ENCODE measurements at places on chromosomes 3 and 15.

GRCh38 chr3:61956236-61956635 is 394.9 kb downstream of the PTPRG start:
- no peak for DNase-seq

GRCh38 chr3:194993896-194994295 is 277.1 kb downstream of the XXYLT1 start:
- DNase-seq = no peak

GRCh38 chr3:184635774-184636173 is 74.2 kb downstream of the EPHB3 start:
- DNase-seq = no peak

DNA sequence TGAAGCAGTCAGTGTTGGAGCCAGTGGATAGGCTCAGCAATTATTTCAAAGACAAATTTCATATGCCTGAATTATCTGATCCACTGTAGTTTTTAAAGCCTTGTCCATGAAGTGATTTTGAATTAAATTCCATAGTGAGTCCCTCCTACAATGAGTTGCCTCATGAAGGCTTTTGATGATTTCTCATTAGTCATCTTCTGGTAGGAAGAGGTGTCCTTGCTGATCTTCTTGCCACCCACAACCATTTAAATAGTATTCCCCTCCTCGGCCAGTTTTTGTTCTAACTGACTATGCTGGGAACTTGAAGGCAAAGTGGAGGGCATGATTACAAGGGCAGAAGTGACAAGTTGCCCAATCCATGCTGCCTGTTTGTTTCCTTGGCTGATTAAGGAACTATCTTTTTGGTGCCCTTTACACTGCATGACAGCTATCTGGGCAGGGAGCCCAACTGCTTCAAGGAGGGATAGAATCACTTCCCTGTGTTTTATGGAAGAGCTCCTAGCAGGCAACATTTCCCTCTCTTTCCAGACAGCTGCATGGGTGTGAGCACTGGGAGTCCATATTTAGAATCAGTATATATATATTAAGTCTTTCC is 617.5 kb downstream of the ZPLD1 start:
- DNase-seq = no peak

DNA sequence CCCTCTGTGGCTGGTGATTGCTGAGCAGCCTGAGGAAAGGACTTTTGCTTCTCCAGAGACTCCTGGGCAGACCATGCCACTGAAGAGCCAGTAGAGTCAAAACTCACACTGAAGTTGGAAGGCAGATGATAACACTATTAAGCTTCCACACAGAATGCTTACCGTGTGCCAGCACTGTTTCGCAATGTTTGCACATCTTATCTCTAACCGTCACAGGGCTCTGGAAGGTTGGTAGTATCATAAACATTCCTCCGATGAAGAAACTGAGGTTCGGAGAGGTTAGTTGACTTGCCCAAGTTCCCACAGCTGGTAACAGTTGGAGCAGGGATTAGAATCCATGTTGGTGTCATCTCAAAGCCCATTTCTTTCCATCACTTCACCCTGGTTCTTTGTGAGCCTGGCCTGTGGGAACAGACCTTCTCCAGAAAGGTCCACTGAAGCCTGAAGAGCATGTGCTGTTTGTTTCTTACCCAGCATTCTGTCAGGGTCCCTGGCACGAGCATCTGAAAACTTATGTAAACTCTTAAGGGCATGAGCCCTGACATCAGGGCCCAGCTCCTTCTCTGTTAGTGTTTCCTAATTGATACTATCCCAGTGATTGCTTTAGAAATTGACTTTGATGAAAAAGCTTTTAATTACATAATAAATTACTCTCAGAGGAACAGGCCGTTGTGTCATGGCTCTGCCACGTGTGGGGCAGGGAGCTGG is 77.0 kb upstream of the PRR23C start:
- no peak for DNase-seq

DNA sequence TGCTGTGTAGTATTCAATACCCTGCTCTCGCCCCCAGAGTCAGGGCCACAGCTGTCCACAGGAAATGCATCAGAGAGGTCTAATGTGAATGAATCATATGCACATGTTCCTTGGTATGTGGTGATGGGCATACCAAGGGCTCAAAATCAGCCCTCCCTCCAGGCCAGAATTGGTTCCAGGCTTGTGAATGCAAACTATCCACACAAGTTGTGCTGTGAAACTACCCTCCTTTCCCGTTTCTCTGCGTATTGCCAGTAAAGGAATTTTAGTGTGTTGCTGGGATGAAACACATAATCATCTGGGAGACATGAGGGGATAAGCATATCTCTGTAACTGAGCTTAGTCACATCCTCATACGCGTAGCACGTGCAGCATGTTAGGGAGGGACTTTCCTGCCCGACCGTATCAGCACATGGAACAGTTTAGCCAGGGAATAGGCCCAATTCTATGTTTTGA is 9.2 kb upstream of the MME start:
- DNase-seq = no peak

DNA sequence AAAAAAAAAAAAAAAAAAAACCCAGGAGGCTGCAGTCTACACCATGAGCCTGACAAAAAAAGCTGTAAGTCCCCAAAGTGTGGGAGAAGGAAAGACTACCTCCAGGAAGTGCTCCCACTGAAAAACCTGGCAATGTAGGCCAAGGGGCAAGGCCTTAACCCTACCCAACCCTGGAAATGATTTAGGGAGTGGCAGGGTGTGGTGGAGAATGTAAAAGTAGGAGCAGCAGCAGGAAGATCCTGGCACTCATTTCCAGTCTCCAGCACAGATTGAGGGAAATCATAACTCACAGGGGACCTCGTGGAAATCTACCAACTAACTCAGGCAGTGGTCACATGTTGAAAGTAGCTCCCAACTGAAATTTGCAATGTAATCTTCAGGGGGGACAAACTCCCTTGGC is 839.5 kb downstream of the EPHA3 start:
- no peak for DNase-seq

GRCh38 chr3:44136421-44136820 is 105.3 kb upstream of the TOPAZ1 start:
- DNase-seq = no peak

DNA sequence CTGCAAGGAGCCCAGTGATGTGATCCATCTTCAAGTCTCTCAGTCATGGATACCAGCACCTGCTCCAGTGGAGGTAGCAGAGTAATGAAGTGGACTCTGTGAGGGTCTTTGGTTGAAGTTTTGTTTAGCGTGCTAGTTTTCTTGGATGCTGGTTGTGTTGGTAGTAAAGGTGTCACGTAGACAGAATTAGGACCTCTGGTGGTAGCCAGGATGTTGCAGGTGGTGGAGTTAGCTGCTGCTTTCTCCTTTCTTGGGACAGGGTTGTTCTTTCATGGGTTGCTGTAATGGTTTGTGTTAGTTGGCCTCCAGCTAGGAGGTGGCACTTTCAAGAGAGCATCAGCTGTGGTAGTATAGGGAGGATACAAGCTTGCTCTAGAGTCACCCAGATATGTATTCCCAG is 125.2 kb downstream of the ANXA2 start:
- no peak for DNase-seq

DNA sequence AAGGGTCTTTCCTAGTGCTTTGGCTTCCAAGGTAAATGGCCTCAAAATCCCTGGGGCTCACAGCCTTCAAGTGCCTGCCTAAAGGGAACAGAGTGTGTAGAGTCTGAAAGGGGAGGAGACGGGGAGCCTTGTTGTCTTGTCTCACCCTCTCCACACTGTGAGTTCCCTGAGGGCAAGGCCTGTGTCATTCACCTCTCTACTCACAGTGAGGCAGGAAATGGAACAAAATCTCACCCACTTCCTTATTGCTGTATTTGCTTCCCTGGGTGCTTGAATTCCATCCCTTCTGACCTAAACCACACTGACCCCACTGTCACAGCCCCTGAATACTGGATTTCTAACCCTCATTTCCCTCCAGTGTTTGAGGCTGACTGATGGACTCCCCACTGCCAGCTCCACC is 197.5 kb downstream of the EPHB1 start:
- no peak for DNase-seq

- no peak for DNase-seq
Observed at GRCh38 chr3:53269888-53270880, 14.4 kb upstream of the TKT start.

DNA sequence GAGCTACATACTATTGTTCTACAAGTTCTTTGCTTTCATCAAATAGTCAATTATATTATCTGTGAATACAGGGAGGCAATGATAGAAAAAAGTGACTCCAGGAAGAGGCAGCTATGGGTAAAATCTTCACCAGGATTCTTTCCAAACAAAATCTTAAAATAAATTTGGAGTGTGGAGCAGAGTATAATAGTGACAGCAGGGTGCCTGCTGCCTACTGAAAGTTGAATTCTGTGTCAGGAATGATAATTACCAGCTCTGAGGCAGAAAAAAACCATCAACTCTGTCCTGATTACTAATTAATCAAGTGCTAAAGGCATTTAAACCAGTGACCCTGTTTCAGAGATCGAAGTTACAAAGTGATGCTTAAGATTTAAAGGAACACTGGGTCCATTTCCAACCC is 148.0 kb downstream of the DIPK2A start:
- DNase-seq = no peak

DNA sequence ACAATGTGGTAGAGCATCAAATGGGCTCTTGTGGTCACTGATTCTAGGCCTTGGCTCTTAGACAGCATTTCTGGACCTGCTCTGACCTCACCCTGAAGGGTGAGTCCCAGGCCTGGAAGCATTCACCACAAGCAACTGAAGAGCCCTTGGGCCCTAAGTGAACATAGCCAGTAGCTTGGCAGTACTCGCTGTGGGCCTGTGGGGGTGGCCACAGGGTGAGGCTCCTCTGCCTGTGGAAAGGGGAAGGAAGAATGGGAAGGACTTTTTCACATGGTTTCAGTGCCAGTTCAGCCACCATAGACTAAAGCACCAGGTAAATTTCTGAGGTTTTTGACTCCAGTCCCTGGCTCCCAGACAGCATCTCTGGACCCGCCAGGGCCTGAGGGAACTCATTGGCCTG is 5.1 kb upstream of the ZSCAN2 start:
- DNase-seq = no peak

GRCh38 chr3:76561494-76562236 is 478.2 kb upstream of the ROBO2 start:
- DNase-seq = no peak

- no peak for DNase-seq
Observed at GRCh38 chr3:114706591-114707232, 412.9 kb downstream of the TIGIT start.

DNA sequence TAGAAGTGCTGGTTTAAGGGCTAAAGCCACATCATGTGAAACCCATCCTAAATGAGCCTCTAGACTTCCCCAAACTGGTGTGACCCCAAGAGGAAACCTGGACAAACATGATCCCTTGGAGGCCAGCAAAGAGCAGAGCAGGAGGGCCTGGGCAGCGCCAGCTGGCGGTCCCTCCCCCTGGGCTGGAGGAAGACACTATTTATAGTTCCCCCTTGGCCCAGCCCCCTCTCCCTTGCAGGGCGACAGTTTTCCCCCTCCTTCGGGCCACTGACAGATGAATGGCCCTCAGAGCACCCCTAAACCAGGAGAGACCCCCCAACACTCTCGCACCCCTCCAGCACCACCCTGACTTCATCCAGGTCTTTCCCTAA is 2.9 kb downstream of the UCN2 start:
- DNase-seq = no peak

GRCh38 chr15:29680465-29681165 is 141.7 kb downstream of the TJP1 start:
- no peak for DNase-seq

DNA sequence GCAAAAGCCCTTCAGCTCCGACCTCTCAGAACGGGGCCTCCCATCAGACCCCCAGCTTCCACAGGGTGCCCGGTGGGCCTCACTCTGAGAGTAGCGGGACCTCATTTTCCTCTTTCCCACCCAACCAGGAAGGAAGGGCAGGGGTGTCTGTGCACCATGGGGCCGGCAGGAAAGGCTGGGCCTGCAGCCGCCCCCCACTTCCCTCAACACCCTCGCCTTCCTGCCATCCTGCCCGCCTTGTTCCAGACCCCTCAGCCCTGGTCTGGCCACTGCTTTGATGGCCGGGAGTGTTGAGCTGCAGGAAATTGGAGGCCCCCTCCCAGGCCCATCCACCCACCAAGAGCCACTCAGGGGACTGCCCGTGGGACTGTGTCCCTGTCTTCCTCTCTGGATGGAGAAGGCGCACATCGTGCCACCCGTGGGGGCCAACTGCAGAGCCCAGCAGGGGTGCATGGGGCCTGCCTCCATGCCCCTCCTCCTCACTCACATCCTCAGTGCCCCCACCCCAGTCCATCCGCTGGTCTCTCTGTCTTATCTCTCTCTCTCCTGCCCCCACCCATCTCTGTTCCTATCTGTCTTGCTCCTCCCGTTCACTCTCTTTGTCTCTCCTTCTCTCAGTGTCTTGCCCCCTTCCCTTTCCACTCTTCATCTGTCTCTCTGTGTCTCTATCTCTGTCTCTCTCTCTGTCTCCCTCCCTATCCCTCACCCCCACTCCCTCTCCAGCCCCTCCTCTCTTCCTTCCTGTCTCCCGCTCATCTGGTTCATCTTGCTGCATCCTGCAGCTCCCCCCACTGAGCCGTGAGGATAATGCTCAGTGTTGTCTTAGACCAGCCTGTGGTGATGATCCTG is 1.8 kb upstream of the PLXND1 start:
- no peak for DNase-seq

DNA sequence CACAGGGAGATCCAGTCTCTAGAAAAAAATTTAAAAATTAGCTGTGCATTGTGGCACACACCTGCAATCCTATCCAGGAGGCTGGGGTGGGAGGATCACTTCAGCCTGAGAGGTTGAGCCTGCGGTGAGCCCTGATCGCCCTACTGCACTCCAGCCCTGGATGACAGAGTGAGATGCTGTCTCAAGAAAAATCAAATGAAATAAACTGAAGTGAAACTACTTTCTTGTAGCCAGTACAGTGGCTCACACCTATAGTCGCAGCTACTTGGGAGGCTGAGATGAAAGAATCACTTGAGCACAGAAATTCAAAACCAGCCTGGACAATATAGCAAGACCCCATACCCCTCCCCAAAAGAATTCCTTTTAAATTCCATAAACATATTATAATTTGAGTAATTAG is 35.4 kb downstream of the SMARCC1 start:
- DNase-seq = no peak

DNA sequence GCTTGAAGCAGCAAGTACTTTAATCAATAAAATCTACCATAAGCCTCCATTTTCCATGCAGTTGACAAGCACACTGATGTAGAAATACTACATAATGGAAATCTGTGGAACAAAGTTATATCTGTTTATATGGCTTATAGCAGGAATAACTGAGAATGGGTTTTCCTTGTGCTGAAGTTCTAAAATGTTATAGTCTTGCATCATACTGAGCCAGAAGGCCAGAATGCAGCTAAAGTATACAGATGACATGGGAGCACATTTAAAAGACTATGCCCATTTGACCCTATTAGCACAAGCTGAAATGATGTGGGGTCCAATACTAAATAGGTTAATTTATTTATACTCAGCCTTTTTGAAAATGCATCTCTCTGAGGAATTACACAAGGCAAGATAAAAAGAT is 25.1 kb downstream of the SLC24A5 start:
- no peak for DNase-seq

GRCh38 chr15:99296386-99296785 is 45.1 kb downstream of the LRRC28 start:
- no peak for DNase-seq

GRCh38 chr3:80771085-80771484 is 990.4 kb downstream of the GBE1 start:
- DNase-seq = no peak

Data from NCI-H187 treated with DMSO at 0.1 percent for 48 hours (cell line).